ENCODE measurements at places on chromosomes 4 and X. TPM values are rescaled to one million over a fixed set of nuclear protein-coding genes. Genes with fewer than 3 reads are reported as not detected.

GRCh38 chr4:150722908-150723362 is 141.0 kb downstream of the MAB21L2 start:
- no peak overlapping the region for H3K27ac ChIP-seq
- peaks cover 12% of the 10 kb centered on the region for H3K36me3 ChIP-seq
- no peaks in the 10 kb centered on the region for H3K4me1 ChIP-seq
- no peaks in the 10 kb centered on the region for H3K27me3 ChIP-seq
- no peak overlapping the region for H3K4me3 ChIP-seq
- DNase-seq = no peak

GRCh38 chrX:155259752-155260151 is 4.5 kb downstream of the RAB39B start:
- no peak overlapping the region for H3K27ac ChIP-seq
- H3K4me1 ChIP-seq = peaks cover 5% of the 10 kb centered on the region
- DNase-seq = no peak
- peaks cover 14% of the 10 kb centered on the region for H3K36me3 ChIP-seq
- no peak overlapping the region for H3K4me3 ChIP-seq

TCP11X2 gene
- not detected for total RNA-seq

- H3K4me1 ChIP-seq = no peaks in the 10 kb centered on the region
- H3K4me3 ChIP-seq = no peak overlapping the region
- no peak overlapping the region for H3K27ac ChIP-seq
- no peaks in the 10 kb centered on the region for H3K27me3 ChIP-seq
Observed at GRCh38 chr4:127149086-127149485, 483.7 kb upstream of the INTU start.

DNA sequence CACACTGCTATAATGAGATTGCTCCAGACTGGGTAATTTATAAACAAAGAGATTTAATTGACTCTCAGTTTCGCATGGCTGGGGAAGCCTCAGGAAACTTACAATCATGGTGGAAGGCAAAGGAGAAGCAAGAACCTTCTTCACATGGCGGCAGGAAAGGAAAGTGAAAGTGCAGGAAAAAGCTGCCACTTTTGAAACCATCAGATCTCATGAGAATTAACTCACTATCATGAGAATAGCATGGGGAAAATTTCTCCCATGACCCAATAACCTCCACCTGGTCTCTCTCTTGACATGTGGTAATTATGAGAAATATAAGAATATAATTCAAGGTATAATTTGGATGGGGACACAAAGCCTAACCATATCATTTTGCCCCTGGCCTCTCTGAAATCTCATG is 884.2 kb downstream of the GLUD2 start:
- H3K36me3 ChIP-seq = no peaks in the 10 kb centered on the region
- H3K4me1 ChIP-seq = no peaks in the 10 kb centered on the region
- no peaks in the 10 kb centered on the region for H3K27me3 ChIP-seq

- H3K27ac ChIP-seq = no peak overlapping the region
- no peak overlapping the region for H3K4me3 ChIP-seq
- DNase-seq = no peak
- H3K27me3 ChIP-seq = no peaks in the 10 kb centered on the region
Observed at GRCh38 chrX:74779175-74779574, 146.1 kb downstream of the NEXMIF start.

GRCh38 chr4:101171747-101172146 is 175.6 kb downstream of the PPP3CA start:
- no peak for DNase-seq
- H3K4me1 ChIP-seq = peaks cover 3% of the 10 kb centered on the region
- H3K4me3 ChIP-seq = no peak overlapping the region
- no peaks in the 10 kb centered on the region for H3K36me3 ChIP-seq

BMP3 gene
- not detected for total RNA-seq

ZXDB gene
- 32.0 TPM for total RNA-seq

DNA sequence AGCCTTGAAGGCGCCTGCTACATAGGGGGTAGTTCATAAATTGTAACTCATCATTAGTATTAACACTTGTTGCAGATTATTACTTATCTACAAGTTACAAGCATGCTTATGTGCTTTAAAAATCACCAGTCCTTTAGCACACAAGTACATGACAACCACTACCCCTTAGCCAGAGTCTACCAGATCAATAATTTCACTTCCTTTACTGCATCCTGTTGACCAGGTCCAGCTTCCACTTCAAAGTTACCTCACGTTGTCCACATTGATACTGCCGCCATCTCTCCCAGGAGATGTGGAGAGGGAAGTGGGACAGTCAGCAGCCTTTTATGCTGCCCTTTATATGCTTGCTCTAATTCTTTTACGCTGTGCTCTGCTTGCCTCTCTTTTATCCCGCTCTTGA is 231.3 kb upstream of the CXXC4 start:
- H3K36me3 ChIP-seq = no peaks in the 10 kb centered on the region
- no peak for DNase-seq
- H3K4me1 ChIP-seq = no peaks in the 10 kb centered on the region
- H3K27me3 ChIP-seq = no peaks in the 10 kb centered on the region

SAT1 gene
- total RNA-seq = 305 TPM

RAB39B gene
- 5.6 TPM for total RNA-seq

- no peaks in the 10 kb centered on the region for H3K27me3 ChIP-seq
- H3K36me3 ChIP-seq = no peaks in the 10 kb centered on the region
- no peak overlapping the region for H3K27ac ChIP-seq
- DNase-seq = no peak
Observed at GRCh38 chr4:56311299-56311975, 75.9 kb downstream of the AASDH start.

USP51 gene
- total RNA-seq = 2.3 TPM

- no peaks in the 10 kb centered on the region for H3K36me3 ChIP-seq
- no peak for DNase-seq
- H3K27me3 ChIP-seq = peaks cover 9% of the 10 kb centered on the region
- no peaks in the 10 kb centered on the region for H3K4me1 ChIP-seq
Observed at GRCh38 chr4:110485452-110485851, 9.5 kb downstream of the ENPEP start.

DNA sequence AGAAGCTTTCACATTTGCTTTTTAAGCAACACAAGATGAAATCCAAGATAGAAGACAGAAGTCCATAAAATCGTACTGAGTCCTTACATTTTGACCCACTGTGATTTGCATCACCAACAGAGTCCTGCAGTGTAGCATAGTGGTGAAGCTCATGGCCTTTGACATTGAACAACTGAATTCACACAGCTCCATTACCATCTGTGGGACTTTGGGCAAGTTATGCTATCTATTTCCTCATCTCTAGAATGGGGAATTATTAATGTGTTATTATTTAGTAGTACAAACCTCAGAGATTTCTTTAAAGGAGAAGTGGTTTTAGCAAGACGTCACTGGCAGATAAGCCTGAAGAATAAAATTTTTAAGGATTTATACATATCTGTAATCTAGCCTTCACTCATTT is 10.7 kb downstream of the GPRIN3 start:
- no peak overlapping the region for H3K4me3 ChIP-seq
- peaks cover 45% of the 10 kb centered on the region for H3K4me1 ChIP-seq
- H3K27me3 ChIP-seq = no peaks in the 10 kb centered on the region
- H3K36me3 ChIP-seq = peaks cover 2% of the 10 kb centered on the region
- DNase-seq = no peak

GRCh38 chr4:22220965-22221364 is 272.4 kb upstream of the KCNIP4 start:
- no peak overlapping the region for H3K4me3 ChIP-seq
- H3K27ac ChIP-seq = no peak overlapping the region
- no peaks in the 10 kb centered on the region for H3K27me3 ChIP-seq
- H3K36me3 ChIP-seq = no peaks in the 10 kb centered on the region
- no peaks in the 10 kb centered on the region for H3K4me1 ChIP-seq

LSM6 gene
- 34.2 TPM for total RNA-seq

All from CD4-positive, alpha-beta T cell (primary cell).